EH (cell line): ENCODE measurements at places on chromosomes 2 and 18.
A peak's percentile ranks its signal among the peaks of the same experiment; 100 is the strongest.

DNA sequence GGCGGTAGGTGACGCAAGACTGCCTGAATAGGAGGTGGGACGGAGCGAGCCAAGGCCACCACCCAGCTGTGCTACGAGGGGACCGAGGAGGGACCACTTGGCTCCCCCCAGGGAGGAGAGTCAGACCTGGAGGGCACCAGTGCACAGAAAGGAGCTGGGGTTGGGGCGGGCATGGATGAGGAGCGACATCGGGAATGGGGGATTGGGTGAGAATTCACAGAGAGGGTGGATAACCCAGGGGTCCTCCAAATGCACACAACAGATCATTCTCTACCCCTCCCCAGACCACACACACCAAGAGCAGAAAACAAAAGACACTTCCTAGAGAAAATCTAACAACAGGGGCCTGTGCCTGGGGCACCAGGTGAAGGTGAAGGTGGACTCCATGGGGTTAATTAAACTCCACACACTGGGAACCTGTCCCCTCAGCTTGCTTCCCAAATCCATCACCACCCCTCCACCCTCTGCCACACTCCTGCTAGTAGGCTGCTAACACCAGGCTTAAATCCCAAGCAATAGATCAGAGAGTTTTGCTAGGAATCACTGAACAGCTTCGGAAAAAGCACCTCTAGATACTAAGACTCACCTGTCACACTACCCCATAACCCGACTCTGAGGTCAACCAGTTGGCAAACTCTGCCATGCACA is 274.6 kb downstream of the EIPR1 start:
- no peak for DNase-seq

- peak; percentile 1 for DNase-seq
Observed at GRCh38 chr2:155030296-155030695, 331.8 kb downstream of the KCNJ3 start.

GRCh38 chr2:70748002-70748784 is 19.8 kb downstream of the ADD2 start:
- DNase-seq, result no peak

DNA sequence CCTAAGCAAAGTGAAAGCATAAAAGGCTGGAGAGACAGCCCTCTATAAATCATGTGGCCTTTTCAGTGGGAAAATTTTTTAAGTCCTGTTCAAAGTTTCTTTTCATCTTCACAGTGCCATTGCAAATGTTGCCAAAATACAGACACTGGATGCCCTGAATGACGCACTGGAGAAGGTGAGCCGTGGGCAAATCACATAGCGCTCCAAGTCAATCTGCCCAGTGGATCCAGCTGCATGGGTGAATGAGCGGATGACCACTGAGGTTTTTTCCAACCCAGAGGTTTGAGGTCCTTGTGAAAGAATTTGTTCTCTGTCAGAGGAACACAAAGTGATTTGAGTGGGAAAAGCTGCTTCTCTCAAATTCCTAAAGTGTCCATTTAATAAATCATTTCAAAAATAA is 11.8 kb downstream of the DAPL1 start:
- no peak for DNase-seq

GRCh38 chr2:132568656-132569055 is 101.3 kb downstream of the LYPD1 start:
- DNase-seq, result no peak

DNA sequence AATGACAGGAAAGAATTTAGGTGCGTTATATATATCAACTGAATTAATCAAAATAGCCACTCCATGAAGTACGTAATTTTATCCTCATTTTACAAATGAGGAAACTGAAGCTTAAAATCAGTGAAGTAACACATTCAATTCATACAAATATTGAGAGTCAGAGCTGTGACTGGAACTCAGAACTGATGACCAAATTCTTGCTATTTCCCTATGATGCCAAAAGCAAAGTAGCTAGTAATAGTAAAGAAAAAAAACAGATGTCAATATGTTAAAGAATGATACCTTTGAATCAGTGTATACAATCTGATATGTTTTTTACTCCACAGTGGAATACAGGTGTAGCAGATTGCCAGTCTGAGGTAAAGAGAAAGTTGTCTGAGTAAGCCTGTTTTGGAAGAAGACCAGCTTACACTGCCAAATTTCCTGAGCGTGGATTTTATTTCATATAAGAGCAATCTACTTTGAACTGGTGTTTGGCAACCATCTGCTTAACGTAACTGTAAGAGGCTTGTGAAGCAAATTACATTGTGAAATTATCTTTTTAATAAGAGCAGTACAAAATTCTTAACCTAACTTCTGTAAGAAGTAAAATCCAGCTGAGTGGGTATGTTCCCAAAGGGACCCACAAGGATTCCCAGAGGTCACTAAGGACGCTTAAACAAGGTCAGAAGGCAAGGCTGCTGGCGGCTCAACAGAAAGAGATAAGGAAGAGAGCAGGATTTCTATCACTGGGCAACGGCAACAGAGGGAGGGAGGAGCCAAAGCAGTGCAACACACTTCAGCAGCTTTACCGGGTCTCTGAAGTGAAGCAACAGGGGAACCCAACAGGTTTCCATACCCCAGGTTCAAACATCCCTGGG is 85.6 kb downstream of the IKZF2 start:
- peak; percentile 9 for DNase-seq

- DNase-seq, result no peak
Observed at GRCh38 chr2:240539906-240540305, 17.9 kb downstream of the ANKMY1 start.

DNA sequence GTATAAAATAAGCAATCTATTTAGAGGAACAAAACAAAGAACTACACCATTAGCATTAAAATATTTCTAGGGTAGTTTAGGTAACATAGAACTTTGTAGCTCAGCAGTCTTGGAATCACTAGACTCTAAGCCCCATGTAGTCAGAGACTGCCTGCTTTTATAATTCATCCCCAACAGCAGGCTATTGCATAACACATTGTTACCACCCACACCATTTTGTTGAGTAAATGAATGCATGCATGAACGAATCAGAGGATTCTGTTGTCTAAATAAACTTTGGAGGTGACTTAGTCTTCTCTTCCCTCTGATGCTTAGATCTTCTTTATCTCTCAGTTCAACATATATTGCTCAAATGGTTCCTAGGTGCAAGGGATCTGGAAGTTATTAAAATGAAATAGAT is 167.6 kb upstream of the TNP1 start:
- no peak for DNase-seq

DNA sequence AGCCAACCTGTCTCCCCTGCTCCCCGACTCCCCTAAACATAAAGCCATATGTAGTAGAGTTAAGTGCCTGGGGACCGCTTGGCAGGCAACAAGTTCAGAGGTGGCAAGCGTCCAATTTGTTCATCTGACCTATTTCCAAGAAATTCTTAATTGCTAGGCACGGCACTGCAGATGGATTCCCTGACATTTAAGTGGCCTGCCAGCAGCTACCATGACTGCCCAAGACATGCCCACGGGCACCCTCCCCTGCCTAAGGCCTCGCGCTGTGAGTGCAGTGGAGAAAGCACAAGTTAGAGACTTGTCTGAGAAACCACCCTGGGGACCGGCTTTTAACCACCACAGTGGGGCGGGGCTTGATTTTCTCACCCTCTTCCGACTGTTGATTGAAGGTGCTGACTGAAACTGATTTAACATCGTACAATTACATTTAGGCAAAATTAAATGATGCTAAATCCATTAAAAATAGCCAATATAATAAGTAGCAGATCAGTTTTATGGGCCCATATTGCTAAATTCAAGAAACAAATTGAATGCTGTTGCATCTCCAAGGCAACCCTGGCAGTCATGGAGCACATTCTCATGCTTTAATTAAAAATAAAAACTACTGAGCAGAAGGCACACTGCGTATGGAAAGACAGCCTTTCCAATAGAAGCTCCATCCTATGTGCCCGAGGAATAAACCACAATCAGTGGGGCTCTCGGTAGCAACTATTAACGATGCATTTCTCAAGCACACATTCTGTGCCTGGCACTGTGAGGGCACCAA is 163.6 kb upstream of the ACAA2 start:
- no peak for DNase-seq

DNA sequence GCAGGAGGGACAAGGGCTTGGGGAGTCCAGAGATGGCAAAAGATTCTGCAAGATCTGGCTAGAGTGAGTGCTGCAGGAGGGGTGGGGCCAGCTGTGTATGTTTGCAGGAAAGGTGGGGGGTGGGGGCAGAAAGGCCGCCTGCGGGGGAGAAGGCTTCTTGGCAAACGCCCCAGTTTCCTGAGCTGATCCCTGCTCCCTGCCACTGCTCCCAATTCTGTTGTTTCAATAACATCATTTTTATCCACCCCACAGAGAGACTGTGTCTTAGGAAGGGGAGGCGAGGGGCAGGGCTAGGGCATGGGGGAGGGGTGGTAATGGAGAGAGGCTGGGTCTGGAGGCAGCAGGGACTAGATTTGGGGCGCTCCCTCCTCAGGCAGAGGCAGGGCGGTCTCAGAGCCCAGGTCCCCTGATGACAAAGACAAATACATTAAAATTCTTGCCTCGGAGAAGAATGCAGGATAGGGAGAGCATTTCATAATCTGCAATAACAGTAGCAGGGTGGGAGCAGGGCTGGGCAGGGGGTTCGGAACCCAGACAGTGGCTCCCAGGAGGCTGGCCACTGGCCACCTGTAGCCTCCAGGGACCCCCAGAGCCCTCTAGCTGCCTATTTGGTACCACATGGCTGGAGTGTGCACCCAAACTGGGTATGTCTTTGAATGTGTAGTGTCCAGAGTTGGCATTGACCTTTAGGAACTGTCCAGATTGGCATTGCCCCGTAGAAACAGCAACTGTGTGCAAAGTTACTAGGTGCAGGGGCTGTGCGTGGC is 2.1 kb upstream of the WNT6 start:
- DNase-seq, result peak; percentile 32

DNA sequence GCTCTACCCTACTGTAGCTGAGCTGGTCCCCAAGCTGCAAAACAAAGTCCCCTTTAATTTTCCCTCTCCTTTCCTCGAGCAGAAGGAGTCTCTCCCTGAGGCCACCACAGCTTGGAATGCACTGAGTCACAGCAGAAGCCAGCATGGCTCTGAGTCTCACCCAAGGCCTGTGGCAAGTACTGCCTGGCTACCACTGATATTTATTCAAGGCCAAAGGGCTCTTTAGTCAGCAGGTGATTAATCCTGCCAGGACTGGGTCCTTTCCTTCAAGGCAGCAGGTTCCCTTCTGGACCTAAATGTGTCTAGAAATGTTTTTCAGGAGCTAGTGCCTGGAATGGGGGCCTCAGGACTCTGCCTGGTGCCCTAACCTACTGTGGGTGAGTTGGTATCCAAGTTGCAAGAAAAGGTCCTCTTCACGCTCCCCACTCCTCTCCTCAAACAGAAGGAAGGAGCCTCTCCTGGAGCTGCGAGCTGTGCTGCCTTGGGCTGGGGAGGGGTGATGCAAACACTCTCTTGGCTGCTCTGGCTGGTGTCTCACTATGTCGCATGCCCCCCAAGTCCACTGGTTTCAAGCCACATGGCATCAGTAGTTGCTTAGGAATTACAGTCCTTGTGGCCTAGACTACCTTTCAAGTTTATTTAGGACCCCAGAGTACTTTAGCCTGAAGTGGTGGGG is 53.4 kb downstream of the CD28 start:
- DNase-seq, result peak; percentile 94

DNA sequence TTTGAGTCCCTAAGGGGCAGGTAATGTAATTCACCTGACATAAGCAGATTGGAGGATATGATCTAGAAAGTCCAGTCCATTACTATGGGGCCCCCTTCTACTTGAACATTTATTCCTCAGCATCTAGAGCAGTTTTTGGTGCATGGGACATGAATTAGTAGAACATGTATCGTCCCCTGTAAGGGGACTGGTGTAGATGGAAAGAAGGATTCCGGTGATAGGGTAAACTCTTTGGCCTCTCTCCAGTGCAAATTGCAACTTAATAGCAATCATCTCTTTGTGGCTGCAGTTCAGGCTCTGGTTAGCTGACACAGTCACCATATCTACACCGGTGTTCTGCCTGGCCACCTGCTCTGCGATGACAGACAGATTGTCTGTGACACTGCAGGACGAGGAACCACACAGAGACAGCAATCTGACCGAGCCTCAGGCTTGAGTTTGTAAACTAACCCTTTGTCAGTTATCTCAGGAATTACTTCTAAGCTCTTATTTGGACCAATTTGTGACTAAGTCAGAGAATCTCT is 6.4 kb upstream of the SLC8A1 start:
- peak; percentile 20 for DNase-seq

DNA sequence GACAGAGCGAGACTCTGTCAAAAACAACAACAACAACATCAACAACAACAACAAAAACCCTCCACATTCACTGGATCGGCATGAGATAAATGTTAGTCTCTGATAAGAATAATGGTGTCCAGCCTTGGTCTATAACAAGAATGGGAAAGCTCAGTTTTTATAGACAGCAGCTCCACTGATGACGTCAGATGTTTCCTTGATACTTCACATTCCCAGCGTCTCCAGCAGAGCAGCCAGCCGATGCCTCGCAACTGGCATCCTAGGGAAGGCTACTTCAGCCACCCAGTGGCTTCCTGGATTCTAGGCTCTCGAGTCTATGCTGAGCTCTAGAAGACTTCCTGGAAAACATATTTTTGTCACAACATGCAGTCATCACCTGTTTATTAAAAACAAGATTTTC is 271.4 kb upstream of the SMIM21 start:
- no peak for DNase-seq

GRCh38 chr2:105845976-105846375 is 101.3 kb downstream of the NCK2 start:
- DNase-seq, result no peak

GRCh38 chr18:10094154-10094553 is 180.3 kb downstream of the VAPA start:
- DNase-seq, result peak; percentile 61

GRCh38 chr2:205889114-205889513 is 196.9 kb downstream of the INO80D start:
- peak; percentile 10 for DNase-seq

DNA sequence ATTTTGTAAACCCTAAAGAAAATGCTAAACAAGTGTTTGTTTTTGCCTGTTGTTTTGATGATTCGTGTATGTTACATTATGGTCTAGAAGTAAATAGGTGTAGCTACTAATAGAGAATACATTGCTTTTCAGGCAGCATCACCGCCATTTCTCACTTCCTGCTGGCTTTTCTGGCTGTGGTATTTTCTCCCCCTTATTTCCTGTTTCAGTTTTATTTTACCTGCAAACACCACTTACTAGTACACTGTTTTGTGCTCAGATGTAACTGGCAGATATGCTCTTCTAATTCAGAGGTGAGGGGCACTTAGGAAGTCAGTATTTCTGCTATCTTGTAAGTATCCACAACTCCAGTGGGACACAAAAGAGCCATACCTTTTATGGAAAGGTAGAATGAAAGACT is 38.1 kb upstream of the SLC3A1 start:
- no peak for DNase-seq

GRCh38 chr2:202133200-202133908 is 60.3 kb downstream of the KIAA2012 start:
- peak; percentile 96 for DNase-seq

GRCh38 chr2:195001924-195002323 is 655.1 kb upstream of the SLC39A10 start:
- no peak for DNase-seq

- DNase-seq, result no peak
Observed at GRCh38 chr2:206257350-206257749, 17.1 kb upstream of the ZDBF2 start.
